ENCODE measurements at places on chromosomes 1 and 21. TPM values are rescaled to one million over a fixed set of nuclear protein-coding genes. Genes with fewer than 3 reads are reported as not detected.

SLC30A2 gene
- total RNA-seq = not detected

TMIGD3 gene
- not detected for total RNA-seq

KPRP gene
- not detected for total RNA-seq

PROK1 gene
- total RNA-seq = not detected

LRRC39 gene
- total RNA-seq = 0.43 TPM

UTS2 gene
- total RNA-seq = not detected

NES gene
- not detected for total RNA-seq

FAM89A gene
- total RNA-seq = 17.3 TPM

SYTL1 gene
- 53.7 TPM for total RNA-seq
